ENCODE measurements at places on chromosomes 3 and 15.

DNA sequence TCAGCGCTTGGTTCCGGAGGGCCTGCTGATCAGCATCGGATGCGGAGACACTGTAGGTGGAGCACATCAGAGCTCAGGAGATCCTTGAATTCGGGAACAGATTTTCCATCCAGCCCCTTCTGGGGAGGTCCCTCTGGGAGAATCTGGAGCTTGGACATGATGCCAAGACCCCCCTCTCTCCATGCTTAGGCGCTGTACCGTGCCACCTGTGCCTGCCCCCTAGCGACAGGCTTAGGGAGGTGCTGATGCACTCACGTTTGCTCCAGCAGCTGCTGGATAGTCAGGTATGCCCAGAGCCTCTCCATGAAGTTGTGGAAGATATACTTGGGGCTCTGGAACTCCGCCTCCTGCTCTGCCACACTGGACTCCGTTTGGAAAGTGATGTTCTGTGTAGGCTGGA is 9.7 kb downstream of the ITIH4 start:
- no peak for DNase-seq

DNA sequence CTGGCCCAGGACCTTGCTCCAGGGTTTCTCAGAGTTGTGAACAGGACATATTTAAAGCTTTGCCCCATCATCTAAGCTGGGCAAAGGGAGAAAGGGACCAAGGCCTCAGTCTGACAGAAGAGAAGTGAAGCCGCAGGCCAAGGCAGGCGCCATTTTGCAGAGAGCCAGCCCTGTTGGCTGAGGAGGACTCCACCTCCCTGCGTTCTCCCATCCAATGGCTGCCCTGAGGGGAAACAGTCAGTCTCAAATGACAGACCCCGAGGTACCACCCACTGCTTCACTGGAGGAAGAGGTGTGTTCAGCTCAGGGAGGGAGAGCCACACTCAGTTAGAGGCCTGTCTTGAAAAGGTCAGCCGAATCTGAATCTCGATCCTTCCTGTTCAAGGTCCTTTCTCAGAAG is 86.1 kb downstream of the ADAMTS17 start:
- DNase-seq, result no peak

- no peak for DNase-seq
Measured at GRCh38 chr3:8366219-8366810, 135.3 kb upstream of the LMCD1 start.

DNA sequence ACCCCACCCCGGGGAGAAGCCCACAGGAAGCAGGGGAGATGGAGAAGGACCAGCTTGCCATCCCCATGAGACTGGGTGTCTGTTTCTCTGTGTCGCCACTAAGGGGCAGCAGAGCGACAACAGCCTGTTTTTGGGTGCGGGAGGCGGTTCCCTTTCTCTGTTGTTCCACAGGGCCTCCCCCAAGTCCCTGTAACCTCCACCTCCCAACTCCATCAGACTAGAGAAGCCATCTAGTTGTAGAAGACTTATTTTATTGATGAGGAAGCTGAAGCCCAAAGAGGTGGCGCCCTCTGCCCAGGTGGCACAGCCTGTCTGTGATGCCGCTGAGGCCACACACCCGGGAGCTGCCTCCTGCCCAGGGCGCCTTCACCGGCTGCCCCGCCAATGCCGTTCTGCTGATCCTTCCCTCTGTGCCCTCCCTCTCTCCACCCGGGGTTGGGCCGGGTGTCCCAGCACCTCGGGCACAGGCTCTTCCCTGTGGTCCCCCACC is 3.9 kb upstream of the CCDC9B start:
- no peak for DNase-seq

All from NCI-H526 treated with DMSO at 0.1 percent for 48 hours (cell line).